Stimulated activated naive CD4-positive, alpha-beta T cell treated with Interleukin-2 at 50 U/mL for 16 hours (primary cell): ENCODE measurements at places on chromosomes 7 and 10.

DNA sequence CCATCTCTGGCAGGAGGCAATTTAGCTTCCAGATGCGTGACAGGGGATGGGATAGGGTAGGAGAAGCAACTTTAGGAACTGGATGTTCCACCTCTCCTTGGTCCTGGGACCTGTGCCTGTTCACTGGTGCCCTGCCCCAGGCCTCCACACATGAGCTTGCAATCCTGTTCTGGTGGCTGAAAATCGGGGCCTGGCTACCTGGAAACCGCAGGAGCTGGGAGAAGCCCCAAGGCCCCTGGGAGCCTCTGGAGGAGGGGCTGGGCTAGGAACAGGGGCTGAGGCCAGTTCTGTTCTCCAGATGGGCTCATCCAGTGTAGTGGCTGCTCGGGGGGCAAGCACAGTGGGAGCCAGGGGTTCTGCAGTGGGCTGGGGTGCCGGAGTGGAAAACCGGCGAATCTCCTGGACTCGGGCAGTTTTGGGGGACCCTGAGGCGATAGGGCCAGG, 5.3 kb upstream of the MYOZ1 start:
- DNase-seq = no peak

DNA sequence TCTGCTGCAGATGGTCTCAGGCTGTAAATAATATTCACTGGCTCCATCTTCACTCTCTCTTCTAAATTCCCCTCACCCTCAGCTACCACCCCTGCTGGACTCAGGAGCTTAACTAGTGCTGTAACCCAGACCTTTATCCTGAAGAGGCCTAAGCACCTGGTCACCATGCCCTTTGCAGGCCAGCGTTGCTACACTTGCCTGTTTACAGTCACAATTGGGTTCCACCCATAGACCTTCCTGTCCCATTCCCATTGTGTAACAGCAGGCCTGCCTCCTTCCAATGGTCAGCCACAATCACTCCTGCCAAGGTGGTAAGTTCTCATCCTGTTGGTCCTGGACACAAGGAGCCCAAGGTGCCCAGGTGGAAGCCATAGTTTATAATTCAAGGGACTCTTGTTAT, 85.9 kb upstream of the IFRD1 start:
- no peak for DNase-seq

- no peak for DNase-seq
These were observed 600.5 kb downstream of the MAGI2 start for GRCh38 chr7:78852951-78853350.

- DNase-seq = peak; percentile 89
These were observed 5.1 kb downstream of the COMTD1 start for GRCh38 chr10:75230600-75231038.

- no peak for DNase-seq
These were observed 21.7 kb upstream of the GALNTL5 start for GRCh38 chr7:151934584-151934983.

DNA sequence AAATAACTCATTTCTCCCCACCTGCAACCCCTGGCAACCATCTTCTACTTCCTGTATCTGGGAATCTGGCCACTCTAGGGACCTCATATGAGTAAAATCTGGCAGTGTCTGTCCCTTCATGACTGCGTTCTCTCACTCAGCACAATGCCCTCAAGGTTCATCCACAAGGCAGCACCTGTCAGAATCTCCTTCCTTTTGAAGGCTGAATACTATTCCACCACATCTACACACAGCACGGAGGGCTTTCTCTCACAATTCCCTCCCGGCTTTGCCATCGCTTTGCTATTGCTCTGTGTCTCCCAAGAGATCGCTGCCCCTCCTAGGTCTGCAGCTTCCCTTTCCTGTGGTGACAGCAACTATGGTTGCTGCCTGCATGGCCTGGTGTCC, 174.7 kb upstream of the RHEB start:
- no peak for DNase-seq

- no peak for DNase-seq
These were observed 69.8 kb upstream of the STEAP1B start for GRCh38 chr7:22569586-22570321.

DNA sequence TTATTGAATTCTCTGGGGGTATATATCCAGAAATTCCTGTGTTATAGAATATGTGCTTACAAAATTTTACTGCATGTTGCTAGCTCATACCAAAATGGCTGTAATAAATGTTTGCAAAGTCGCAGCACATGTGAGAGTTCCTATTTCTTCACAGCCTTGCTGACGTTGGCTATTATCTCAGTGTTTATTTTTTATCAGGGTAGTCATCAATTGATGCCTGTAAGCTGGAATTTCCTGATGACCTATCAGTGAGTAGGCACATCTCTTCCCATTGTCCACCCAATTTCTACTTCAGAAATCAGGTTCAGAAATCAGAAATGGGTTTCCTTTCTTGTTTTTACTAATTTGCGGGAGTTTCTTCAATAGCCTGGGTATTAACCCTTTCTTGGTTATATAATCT, 268.1 kb upstream of the FZD8 start:
- no peak for DNase-seq
